ENCODE measurements at places on chromosomes 12 and 14.

DNA sequence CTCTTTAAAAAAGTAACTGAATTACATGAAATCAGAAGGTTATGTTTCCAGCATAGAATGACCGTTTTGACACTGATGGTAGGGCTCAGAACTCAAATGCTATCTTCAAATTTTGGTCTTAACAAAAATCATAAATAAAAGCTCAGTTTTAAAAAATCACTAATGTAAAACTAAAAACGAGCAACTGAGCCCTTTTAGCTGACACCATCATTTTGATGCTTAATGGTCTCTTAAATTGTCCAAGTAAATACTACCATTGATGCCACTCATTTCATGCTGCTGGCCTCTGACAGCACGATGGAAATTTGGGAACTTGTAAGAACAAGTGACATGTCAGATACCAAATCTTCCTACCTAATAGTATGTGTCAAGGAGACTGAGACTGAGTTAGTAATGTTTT, 205.0 kb downstream of the AKAP6 start:
- DNase-seq, result no peak

DNA sequence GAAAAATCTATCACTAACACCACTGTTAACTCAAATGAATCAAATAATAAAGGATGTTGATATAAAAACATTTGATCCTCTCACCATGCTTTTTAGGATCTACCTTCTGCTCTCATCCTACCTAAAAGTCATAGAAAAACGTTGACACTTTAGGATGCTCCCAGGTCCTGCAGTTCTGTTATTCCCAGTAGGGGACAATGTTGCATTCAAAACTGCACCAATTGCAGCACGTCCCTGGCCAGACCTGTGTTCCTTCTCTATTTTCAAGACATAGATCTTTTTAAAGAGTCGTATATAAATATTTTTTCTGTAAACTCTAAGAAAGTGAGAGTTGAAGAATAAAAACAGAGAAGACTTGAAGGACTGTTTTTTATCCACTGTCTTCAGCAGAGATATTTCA, 8.8 kb downstream of the AICDA start:
- peak; percentile 26 for DNase-seq

GRCh38 chr14:22521449-22522239, 67.4 kb downstream of the DAD1 start:
- peak; percentile 17 for DNase-seq

DNA sequence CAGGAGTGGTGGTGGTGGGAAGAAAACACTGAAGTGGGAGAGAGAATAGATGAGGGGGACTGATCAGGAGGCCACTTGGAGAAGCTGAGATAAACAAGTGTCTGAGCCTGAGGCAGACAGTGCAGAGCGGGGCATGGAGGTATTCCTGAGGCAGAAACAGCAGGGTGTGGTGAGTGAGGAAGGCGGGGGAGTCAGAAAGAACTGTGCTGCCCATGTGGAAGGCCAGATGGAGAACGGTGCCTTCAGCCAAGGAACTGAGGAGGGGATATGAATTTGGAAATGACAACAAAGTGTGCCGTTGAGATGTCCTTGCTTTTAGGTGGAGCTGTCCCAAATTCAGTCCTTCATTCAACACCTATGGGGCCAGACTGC, 13.7 kb downstream of the APPL2 start:
- DNase-seq, result no peak

- no peak for DNase-seq
Observed at GRCh38 chr12:50201987-50202521, 34.9 kb upstream of the CERS5 start.

- DNase-seq, result peak; percentile 30
Observed at GRCh38 chr12:22325218-22325617, 9.3 kb downstream of the ST8SIA1 start.

GRCh38 chr14:55327179-55327578, 56.0 kb downstream of the FBXO34 start:
- no peak for DNase-seq

GRCh38 chr14:73785834-73786635, 65.6 kb upstream of the PTGR2 start:
- DNase-seq, result peak; percentile 95

GRCh38 chr14:100711493-100711892, 15.2 kb upstream of the DLK1 start:
- peak; percentile 44 for DNase-seq

GRCh38 chr12:5318874-5319273, 113.0 kb upstream of the NTF3 start:
- no peak for DNase-seq

DNA sequence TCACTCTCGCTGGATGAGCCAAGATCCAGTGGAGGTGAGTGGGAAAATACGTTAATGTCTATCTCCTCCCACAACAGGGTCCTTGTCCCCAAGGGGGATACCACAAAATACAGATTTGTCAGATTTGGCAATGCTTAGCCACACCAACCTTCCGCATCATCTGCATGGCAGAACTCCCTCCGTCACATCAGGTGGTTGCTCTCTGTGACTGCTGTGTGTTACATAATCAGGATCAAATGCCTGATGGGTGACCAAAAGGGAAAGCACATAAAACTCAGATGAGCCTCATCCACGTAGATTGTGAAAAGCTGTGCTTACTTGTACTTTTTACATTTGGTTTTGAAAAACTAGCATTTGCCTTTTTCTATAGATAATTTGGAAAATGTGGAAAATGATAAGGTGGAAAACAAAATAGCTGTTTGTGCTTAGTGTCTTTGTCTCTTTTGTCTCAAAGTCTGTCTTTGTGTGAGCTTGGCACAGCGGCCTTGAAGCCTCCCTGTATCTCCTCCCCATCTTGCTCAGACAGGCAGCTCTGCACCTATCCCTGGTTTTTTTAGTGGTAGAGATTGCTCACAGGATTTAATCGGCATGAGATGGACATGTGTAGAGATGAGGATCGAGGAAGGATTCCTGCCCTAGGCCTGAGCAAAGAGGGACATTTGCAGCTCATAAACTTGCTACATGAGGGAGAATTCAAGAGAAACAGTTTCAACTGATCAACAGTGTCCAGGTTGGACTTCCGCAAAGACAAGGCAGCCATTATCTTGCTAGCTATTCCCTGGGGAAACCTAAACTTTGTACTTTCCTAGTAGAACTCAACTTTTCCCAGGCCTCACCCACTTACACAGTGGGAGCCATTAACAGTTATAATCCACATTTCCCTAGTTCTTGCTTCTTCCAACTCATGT, 3.6 kb upstream of the FGF6 start:
- no peak for DNase-seq

GRCh38 chr12:61043838-61044237, 1216.4 kb upstream of the USP15 start:
- DNase-seq, result no peak

GRCh38 chr12:125892276-125892675, 827.0 kb downstream of the AACS start:
- no peak for DNase-seq

- DNase-seq, result no peak
Observed at GRCh38 chr12:97984974-97985580, 522.5 kb downstream of the RMST start.

- DNase-seq, result no peak
Observed at GRCh38 chr14:53461858-53462257, 308.7 kb upstream of the DDHD1 start.

- no peak for DNase-seq
Observed at GRCh38 chr12:79555028-79555925, 135.5 kb downstream of the PAWR start.

DNA sequence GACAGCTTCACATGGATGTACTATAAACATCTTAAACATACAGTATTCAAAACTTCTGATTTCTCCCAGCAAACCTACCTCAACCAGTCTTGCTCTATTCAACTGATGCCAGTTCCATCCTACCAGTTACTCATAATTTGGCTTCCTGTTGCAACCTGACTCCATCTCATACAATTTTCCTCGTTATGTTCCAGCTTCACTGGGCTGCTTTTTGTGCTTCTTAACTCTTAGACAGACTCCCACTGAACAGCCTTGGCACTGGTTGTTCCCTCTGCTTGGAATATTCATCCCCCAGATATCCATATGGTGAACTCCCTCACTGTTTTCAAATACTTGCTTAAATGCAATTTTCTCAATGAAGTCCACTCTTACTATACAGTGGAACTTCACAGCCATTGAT, 249.2 kb downstream of the AEBP2 start:
- no peak for DNase-seq

- peak; percentile 0 for DNase-seq
Observed at GRCh38 chr14:68886109-68886434, 93.0 kb downstream of the ACTN1 start.

DNA sequence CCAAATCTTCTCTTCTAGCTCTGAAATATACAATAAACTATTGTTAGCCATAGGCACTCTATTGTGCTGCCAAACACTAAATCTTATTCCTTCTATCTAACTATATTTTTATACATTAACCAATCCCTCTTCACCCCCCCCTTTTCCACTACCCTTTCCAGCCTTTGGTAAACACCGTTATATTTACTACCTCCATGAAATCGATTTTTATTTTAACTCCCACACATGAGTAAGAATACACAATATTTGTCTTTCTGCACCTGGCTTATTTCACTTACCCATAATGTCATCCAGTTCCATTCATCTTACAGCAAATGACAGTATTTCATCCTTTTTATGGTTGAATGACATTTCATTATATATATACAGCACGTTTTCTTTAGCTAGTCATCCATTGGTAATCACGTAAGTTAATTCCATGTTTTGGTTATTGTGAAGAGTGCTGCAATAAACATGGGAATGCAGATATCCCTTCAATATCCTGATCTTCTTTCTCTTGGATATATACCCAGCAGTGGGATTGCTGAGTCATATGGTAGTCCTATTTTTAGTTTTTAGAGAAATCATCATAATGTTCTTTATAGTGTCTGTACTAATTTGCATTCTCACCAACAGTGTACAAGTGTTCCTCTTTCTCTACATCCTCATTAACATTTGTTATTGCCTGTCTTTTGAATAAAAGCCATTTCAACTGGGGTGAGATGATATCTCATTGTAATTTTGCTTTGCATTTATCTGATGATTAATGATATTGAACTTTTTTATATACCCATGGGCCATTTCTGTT, 34.2 kb upstream of the PLBD1 start:
- peak; percentile 11 for DNase-seq

DNA sequence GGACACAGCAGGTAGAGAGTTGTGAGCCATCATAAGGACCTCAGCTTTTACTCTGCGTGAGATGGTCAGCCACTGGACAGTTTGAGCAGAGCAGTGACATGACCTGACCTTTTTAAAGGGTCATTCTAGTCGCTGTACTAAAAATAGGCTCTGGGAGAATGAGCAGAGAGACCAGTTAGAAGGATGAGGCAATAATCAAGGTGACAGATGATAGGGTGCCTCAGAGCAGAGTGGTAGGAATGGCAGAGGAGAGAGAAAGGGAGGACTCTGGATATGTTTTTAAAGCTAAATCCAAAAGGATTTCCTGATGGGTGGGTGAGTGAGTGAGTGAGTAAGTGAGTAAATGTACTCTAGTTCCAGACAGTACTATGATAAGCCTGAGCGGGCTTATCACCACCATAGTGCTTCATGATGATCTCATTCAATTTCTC, 83.6 kb upstream of the ARHGAP5 start:
- DNase-seq, result no peak

GRCh38 chr12:53480491-53481442, 18.5 kb downstream of the MAP3K12 start:
- no peak for DNase-seq

DNA sequence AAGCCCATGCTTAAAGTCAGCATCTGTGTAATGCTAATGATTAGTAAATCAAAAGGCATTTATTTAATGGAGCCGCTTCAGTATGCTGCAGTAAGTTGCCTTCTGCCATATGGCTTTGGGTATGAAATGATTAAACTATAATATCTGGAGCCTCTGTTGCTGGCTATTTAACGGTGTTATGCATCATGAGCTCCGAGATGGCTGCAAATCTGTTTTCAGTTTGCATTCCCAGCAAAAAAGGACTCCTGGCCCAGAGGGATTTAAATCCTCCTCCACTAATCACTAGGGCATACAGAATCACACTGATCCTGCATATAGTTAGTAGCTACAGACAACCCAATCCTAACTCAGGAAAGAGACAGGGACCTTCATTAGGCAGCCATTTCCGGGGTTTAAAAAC, 171.5 kb upstream of the EEA1 start:
- DNase-seq, result no peak

DNA sequence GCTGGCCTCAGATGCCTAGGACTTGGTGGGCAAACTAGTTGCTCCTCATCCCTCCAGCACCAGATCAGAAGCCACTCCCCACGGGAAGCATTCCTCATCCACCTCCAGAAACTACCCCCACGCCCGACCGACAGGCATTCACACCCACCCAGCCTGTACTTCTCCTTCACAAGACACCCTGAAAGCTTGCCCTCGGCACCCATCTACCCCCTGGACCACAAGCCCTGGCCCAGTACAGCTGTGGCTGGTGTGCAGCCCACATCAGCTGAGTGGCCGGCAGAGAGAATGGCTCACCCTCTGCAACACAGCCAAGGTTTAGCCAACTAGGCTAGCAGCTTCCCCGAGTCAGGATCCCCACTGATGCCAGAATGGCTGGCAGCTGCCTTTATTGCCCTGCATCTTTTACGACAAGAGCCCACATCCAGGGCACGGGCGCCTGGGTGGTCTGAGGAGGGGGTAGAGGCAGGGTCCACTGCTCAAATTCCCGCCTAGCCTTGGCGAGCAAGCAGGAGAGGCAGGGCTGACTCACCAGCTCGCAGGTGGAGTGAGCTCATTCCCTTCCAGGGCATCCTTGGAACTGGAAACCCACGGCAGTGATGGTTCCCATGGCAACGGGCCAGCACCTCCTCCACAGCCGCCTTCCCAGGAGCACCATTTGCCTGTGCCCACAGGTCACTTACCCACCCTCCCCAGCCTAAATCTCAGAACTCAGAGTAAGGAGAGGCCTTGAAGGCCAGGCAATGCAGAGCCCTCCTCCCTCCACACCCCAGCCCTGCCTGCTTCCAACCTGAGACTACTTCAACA, 17.1 kb downstream of the ACTN1 start:
- DNase-seq, result no peak

DNA sequence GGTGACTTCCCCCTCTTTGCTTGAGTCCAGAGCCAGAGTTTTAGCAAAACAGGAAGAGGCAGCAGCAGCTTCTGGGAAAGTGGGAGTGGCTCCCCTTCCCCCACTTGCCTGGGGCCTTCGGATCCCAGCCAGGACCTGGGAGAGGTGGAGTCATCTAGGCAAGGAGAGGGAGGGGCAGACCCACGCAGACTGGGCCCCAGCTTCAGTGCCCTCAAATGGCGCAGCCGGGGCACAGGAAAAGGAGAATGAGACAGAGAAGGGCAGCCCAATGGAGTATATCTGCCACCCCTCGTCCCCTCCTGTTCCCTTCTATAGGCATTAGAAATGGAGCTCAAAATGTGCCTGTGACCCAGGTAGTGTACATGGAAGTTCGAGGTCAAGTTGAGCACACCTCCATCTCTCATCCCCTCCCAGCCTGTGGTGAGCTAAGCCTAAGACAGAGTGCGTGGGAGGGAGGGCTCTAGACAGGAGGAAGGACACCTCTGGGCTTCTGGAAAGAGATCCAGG, 9.3 kb upstream of the HDAC7 start:
- DNase-seq, result peak; percentile 73

- no peak for DNase-seq
Observed at GRCh38 chr14:100885196-100885595, 18.3 kb downstream of the RTL1 start.

- no peak for DNase-seq
Observed at GRCh38 chr12:131222329-131223139, 268.8 kb downstream of the ADGRD1 start.

All from suppressor macrophage (primary cell).